ENCODE measurements at places on chromosomes 1 and 21.
A peak's percentile ranks its signal among the peaks of the same experiment; 100 is the strongest.

- no peak for DNase-seq
Observed at GRCh38 chr21:32889596-32889995, 118.0 kb upstream of the PAXBP1 start.

- DNase-seq, result no peak
Observed at GRCh38 chr1:228353601-228354371, 52.8 kb downstream of the TRIM11 start.

DNA sequence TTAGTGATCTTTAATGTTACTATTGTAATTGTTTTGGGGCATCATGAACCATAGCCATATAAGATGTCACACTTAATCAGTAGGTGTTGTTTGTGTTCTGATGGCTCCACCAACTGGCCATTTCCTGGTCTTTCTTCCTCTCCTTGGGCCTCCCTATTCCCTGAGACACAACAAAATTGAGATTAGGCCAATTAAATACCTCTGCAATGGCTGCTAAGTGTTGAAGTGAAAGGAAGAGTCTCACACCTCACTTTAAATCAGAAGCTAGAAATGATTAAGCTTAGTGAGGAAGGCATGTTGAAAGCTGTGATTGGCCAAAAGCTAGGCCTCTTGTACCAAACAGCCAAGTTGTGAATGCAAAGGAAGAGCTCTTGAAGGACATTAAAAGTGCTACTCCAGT is 30.7 kb downstream of the PPP2R5A start:
- no peak for DNase-seq

GRCh38 chr1:77632216-77632615 is 50.2 kb downstream of the ZZZ3 start:
- DNase-seq, result no peak

- DNase-seq, result no peak
Observed at GRCh38 chr1:227333423-227333822, 15.1 kb upstream of the CDC42BPA start.

- no peak for DNase-seq
Observed at GRCh38 chr1:240526312-240526711, 85.6 kb downstream of the GREM2 start.

GRCh38 chr1:66265796-66266195 is 268.2 kb upstream of the SGIP1 start:
- DNase-seq, result no peak

DNA sequence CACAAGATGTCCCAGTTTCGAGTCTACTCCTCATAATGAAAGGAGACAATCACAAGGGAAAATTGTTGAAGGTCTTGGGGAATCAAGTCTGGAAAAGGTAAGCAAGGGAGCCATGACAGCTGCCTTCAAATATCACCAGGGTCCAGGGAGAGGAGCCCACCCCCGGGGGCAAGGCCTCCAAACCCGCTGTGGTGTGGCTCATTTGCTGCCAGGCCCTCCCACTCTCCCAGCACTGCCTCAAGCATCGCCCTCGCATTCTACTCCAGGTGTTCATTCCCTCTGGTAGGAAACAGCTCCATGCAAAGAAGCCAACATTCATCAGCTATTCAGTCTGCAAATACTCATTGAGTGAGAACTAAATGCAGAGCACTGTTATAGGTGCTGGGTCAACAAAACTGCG is 8.6 kb downstream of the S100A9 start:
- DNase-seq, result no peak

DNA sequence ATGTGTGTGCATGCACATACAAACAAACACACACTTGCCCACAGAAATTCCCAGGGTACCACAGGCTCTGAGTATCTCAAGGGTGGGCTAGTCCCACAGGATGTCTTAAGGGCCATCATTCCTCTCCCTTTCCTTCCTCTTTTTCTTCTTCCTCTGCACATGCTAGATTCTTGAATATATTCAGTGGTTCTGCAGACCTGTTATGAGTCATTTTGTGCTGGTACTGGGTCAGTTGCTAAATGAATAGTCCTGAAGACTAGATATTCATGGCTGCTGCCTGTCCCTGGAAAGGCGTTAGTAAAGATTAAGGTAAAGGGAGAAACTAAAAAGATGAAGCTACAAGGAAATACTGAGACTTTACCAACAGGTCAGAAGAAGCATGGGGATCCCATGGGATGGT is 256.7 kb upstream of the KIAA0040 start:
- DNase-seq, result no peak

GRCh38 chr1:43932786-43933385 is 715 bp upstream of the ARTN start:
- no peak for DNase-seq

DNA sequence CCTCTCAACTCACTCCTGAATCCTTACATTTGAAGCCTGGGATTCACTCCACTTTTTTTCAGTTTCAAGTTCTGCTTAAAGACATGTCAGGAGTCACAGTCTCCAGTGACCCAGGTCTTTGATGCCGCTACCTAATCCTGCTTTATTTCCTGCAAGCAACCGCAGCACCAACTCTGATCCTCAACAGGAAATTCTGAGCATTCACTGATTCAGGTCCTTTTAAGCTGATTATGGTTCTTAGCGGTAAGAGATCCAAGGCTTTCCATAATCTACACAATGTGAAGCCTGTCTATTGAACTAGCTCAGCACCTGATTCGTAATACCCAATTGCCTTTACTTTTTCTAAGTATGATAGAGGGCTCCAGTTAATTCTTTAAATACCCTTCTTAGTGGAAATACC is 43.7 kb upstream of the PIGC start:
- no peak for DNase-seq

DNA sequence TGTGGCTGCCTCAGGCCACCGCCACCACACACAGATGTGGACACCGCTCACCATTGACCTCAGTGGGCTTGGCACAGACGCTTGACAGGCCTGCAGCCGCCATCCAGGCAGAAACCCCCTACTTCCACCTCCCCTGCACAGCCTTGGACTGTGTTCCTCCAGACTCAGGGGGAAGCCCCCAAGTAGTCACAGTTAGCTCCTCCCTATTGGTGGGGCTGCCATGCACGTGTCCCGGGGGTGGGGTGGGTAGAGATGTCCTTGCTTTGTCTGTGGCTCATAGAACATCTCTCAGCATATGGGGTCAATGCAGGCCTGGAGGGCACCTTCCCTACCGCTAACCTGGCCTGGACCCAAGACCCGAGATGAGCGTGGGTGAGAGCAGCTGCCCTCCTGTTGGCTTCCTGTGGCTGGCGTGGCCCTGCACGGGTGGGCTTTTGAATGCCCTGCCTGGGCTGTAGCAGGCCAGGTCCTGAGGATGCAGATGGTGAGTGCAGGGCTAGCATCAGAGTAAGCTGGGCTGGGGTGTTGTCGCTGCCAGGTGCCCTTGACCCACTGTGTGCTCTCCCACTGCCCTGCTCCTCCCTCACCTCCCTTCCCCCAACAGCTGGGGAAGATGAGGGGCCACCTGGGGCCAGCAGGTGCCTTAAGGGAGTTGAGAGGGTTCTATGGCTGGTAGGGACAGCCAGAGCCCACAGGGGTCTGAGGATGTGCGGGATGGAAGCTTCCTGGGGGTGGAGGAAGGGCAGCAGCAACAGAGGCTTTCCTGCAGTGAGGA is 6.2 kb downstream of the CROCC start:
- DNase-seq, result no peak

DNA sequence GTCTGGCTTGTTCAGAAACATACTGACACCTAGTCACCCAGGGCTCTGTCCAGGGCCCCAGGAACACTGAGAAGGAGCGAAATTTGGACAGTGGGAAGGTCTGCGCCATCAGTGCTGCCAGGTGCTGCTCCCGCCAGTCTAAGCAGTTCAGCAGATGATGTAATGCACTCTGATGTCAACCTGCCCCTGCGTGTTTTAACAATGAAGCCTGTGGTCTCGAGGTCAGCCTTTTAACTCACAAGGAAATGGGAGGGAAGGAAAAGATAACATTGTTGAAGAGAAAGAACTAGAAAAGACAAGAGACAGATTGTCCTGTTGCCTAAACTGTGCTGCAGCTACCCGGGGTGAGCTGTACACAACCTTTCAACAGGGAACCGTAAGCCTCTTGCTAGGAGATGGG is 126.6 kb upstream of the IFFO2 start:
- DNase-seq, result no peak

GRCh38 chr1:80044662-80045061 is 1038.1 kb upstream of the ADGRL4 start:
- DNase-seq, result no peak

GRCh38 chr1:218852527-218852926 is 321.2 kb upstream of the LYPLAL1 start:
- no peak for DNase-seq

DNA sequence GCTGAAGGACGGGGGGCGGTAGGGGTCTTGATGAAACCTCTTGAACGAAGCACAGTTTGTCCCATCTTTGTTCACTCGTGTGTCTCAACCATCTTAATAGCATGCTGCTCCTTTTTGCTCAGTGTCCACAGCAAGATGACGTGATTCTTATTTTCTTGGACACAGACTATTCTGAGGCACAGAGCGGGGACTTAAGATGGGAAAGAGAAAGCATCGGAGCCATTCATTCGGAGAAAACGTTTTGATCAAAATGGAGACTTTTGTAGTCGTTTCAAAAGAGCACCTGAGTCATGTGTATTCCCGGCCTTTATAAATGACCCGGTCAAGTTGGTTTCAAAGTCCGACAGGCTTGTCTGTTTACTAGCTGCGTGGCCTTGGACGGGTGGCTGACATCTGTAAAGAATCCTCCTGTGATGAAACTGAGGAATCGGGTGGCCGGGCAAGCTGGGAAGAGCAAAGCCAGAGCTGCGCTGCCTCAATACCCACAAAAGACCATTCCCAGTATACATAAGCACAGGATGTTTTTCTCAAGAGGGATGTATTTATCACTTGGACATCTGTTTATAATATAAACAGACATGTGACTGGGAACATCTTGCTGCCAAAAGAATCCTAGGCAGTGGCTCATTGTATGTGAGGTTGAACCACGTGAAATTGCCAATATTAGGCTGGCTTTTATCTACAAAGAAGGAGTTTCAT is 18.5 kb downstream of the ETS2 start:
- no peak for DNase-seq

DNA sequence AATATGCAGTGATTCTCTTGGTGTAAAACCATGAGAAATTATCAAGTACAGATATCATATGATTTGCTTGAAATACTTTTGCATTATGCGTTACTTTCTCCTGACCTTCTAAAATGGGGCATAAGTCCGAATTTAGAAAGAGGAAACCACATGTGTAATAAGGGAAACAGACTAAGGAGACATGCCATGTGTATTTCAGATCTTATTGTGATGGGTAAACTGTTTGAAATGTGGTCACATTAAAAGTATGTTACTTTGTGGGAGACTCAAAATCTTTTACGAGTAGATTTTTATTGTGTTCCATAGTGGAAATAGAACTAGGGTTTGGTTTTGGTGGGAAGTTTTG is 173.0 kb downstream of the NFIA start:
- DNase-seq, result no peak

GRCh38 chr1:53546409-53547155 is 87.4 kb downstream of the DMRTB1 start:
- no peak for DNase-seq

DNA sequence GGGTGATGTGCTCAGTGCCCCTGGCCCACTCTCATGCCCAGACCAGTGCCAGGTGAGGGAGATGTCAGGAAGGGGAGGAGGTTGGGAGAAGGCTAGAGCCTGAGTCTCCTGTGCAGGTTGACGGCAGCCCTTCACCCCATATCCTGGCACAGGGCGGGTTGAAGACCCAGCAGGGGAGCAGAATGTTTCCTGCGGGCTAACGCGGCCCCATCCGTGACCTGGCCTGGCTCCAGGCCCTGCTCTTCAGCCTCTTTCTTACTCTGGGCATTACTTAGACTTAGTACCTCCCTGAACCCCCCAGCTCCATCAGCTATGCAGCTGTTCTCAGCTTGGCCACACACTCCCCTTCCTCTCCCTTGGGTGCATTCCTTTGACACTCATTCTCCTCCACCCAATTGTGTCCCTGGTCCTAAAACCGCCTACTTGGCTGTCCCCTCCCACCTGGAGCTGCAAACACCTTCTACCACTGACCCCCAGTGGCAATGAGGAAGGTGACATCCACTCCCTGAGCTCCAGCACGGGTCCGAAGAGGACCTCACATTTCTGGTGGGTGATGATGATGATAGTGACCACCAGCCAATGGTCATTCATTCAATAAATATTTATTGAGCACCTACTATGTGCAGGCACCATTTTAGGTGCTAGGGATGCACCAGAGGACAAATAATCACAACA is 179.0 kb downstream of the PTPRU start:
- no peak for DNase-seq

DNA sequence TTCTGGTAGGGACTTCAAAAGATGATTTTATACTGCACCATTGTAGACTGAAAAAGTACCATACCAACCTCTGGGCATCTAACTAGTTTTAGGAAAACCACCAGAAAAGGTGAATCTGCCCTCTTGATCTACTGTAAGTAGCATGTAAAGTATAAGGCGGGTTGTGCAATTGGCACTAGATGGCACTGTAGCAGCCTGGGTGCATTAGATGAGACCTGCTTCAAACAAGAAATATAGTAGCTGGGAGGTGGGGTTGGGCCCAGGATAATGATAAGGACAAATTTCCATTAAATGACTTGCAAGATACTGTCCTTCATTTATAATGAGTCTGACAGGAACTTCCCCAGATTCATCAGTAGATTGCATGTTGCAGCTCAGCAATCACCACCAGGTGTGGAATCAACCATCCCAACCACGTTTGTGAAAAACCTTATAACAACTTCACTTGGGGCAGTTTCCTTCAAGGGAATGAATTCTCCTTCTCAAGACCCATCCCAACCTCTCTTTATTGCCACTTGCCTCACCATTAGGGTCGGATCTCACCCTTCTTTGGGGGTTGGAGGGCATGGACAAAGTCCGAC is 37.3 kb upstream of the IL10 start:
- no peak for DNase-seq

DNA sequence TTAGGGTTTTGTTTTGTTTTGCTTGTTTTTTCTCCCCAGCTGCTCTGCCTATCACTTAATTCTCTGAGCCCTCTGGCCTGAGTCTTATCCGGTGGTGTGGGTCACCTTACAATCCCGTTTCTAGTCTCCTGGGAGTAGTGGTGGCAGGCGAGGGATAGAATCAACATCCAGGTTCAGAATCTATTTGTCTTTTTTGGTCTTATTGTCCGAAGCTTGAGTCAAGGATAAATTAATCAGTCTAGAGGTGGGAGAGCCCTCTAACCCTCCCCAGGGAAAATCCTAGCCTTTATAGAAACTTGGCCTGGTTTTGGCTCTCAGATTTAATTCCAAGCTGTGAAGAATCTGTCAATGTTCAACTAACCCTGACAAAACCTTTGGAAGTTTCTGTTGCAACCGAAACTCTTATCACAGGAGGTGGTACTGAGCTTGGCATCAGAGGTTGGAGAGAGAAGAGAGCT is 246.3 kb downstream of the FGGY start:
- DNase-seq, result no peak

DNA sequence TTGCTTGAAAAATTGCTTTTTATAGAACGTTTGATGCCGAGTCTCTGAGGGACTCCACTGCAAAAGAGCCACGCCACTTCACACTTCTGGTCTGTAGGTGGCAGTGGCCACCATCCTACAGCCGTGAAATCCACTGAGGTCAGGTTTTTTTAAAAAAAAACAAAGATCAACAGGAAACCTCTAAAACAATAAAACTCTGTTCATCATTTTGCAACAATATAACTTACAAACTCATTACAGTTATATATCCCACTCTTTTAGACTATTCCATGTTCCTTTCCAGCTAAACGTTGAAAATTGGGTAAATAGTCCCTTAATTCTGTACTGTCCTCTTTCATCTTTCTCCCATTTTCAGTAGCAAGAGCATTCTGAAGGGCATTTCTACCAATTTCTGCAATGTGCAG is 64.6 kb upstream of the FMN2 start:
- DNase-seq, result peak; percentile 26

Data from germinal center (tissue), 1 donor.